ENCODE measurements at places on chromosomes 1 and 21. TPM values are rescaled to one million over a fixed set of nuclear protein-coding genes. Genes with fewer than 3 reads are reported as not detected.

- DNase-seq, result no peak
Observed at GRCh38 chr1:32733582-32734321, 31.2 kb upstream of the SYNC start.

GRCh38 chr1:212118872-212119260 is 83.3 kb downstream of the DTL start:
- DNase-seq, result no peak

DNA sequence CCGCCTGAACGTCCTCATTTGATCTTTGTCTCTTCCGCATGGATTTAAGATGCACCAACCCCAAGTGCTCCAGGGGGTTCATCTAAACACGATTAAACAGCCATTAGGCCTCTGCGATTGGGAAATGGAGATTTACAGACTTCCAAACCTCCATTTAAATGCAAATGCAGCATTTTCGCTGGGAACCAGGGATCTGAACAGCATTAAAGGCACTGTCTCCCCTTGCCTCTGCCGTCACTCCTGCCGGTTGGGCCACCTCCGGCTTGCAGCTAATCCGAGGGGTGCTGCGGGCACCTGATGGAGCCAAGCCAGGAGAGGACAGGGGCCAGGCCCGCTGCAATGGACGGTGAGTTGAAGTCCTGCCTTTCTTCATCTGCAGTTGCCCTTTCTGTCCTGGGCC is 70.3 kb upstream of the KLHDC7A start:
- DNase-seq, result no peak

GRCh38 chr21:17537299-17537698 is 24.5 kb downstream of the CXADR start:
- no peak for DNase-seq

DNA sequence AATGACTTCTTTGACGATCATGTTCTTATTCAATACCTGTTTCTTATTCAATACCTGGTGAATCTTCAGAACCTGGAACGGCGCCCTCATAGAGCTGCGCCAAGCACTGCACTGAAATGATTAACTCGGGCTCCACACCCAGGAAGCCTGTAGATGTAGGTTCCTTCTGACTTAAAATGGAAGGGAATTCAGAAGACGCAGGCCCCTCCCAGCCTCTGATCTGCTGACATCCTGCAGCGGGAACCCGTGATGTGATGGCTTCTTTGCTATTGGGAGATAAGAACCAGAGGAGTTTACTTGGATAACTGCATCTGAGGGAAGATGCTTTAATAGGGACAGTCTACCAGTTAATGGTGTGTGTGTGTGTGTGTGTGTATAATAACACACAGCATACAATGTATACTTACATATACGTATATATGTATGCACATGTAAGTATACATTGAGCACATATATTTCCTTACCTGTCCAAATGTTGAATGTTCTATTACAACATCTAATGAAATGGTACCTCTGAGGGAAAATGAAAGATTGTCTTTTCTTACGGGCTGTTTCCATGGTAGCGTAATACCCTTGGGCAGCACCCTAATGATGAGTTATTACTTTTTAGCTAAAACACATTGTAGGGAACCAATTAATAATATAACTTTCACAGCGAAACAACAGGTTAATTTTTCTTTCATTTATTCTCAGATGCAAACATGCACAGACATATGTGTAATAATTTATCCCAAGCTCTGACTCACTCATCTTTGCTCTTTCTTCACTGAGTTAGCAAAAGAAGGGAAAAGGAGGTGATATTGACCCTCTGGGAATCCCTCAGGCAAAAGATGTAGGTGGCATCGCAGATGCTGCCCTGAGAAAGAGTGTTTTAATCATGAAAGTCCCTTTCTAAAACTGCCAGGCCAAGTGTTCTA is 379.8 kb downstream of the SIPA1L2 start:
- no peak for DNase-seq

DNA sequence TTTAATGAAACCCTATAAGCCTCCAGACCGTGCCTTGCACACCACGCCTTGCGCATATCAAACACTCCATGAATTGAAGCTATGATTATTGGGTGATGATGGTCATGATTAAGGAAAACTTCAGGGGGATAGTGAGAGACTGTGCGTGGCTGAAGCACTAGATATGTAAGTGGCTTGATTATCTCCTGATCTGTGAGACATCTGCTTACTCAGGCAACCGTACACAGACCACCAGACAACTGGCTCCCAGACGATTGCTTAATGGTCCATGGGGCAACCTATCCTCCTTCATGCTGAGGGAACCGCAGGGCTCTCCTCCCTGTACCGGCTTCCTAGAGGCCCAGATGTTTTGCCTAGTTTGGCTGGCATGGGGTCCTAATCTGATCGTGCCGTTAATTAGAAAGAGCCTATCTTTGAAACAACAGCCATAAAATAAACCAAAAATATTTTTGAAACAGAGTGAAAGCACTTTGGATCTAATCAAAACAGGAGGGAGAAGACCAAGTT is 51.6 kb downstream of the IRF2BP2 start:
- no peak for DNase-seq

DNA sequence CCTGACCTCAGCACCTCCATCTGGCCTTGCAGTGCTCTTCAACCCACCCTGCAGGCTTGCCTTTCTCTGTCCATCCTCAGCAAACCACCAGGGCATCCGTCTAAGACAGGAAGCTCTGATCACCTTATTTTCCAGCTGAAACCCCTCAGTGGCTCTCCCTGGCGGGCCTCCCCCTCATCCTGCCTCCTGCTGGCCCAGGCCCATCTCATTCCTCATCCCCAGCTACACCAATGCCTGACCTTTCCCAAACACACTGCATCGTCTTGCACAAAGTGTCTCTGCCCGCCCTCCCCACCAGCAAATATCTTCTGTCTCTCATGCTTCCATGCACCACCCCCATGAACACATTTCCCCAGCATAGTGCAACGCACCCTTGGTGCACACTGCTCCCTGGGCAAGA is 205.0 kb downstream of the TOMM20 start:
- no peak for DNase-seq

DNA sequence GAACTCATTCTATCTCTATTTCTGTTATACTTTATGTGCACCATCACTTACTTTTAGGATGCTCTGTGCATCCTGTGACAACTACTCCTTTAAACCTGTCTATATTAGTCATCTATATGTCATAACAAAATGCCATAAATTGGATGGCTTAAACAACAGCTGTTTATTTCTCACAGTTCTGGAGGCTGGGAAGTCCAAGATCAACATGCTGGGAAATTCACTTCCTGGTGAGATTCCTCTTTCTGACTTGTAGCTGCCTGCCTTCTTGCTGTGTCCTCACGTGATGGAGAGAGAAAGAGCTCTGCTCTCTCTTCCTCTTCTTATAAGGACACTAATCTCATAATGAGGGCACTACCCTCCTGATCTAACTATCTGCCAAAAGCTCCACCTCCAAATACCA is 62.3 kb upstream of the RCOR3 start:
- DNase-seq, result no peak

- DNase-seq, result no peak
Observed at GRCh38 chr1:172976222-172977041, 74.3 kb downstream of the TNFSF18 start.

DNA sequence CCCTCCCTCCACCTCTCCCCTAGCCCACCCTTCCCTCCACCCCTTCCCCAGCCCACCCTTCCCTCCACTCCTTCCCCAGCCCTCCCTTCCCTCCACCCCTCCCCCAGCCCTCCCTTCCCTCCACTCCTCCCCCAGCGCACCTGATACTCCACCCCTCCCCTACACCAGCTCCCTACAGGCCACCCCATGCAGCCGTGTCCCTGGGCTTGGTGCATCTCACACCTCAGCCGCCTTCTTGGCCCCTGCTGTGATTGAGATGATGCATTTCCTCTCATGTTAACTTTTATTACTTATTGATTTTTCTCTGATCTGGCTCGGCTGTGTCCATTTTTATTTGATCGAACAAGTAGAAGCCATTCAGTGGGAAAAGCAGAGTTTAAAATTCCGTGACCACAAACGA is 243.8 kb downstream of the MATN1 start:
- DNase-seq, result no peak

GRCh38 chr1:86706018-86706635 is 1.8 kb downstream of the SH3GLB1 start:
- no peak for DNase-seq

- no peak for DNase-seq
Observed at GRCh38 chr21:20783611-20784010, 214.6 kb upstream of the NCAM2 start.

Gene GRHL3
- not detected for total RNA-seq

Gene FMN2
- total RNA-seq, result not detected

Gene MIA3
- total RNA-seq, result 71.5 TPM

Gene UQCRH
- 107 TPM for total RNA-seq

Gene BACE2
- 3.6 TPM for total RNA-seq

Gene LAMC2
- 0.48 TPM for total RNA-seq
